ENCODE measurements at places on chromosomes 4 and X.

DNA sequence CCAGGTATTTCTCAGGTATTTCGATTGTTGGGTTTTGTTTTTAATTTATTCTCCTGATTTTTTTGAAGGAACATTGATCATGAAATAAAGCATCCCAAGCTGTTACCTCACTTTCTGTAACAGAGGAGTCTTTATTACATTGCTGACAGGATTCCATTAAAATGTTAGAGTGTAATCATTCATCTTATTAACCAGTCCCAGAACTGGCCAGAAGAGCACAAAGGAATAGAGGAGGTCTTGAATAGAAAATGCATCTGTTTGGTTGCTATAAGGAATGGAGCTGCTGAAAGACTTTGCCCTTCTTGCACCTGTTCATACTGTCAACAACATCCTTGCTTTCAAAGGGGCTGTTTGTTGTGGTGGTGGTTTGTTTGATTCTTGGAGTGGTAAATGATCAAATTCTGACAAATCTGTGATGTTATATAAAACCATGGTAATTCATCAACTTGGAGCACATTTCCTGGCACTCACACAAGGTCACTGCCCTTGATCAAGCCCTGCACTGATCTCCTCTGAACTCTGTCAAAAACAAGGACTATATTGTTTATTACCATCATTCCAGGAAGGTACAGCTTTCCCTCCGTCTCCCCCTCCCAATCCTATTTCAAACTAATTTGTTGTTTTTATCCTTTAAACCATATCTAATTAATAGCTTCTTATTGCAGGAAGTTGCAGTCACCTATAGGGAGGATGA is 215.8 kb downstream of the PCDH19 start:
- DNase-seq: no peak

DNA sequence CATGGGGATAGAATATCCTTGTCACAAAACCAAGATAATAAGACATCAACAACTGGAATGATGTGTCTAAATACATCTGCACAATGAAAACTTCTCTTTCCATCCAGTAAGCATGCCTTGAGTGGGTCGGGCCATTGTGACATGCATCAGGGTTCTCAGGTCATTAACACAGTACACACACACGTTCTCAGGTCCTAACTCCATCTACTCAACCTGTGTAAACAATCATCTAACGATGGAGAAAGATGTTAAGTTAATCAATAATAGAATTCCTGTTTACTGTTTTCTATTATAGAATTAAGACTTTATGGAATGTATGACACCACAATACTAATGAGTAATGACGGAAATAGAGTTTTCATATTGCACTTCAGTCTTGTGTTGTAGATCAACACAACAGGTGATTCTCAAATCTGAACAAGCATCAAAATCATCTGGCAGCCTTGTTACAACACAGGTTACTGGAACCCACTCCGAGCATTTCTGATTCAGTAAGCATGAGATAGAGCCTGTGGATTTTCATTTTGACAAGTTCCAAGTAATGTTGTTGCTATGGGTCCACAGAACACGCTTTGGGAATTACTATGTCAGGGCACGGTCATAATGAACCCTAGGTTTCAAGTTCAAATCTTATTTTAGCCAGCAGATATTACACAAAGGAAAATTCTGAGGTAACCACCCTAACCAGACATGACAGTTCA is 315.8 kb upstream of the TEX13C start:
- no peak for DNase-seq

DNA sequence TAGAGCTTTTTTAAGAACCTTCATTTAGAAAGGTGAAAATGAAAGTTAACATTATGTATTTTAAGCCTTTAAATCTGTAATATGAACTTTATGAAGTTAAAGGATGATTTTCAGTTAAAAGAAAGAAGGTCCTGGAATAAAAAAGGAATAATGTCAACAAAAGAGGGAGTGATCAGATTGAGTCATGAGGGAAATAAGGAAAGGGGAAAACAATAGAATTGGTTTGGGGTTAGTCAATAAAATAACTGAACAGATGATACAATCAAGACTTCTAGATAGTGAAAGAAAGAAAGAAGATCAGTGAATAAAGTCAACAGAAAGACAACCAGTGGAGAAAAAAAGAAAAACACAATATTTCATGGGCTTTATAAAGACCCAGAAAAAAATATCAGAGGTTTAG is 291.6 kb upstream of the ARSJ start:
- no peak for DNase-seq

- DNase-seq: no peak
Observed at GRCh38 chrX:115013705-115014104, 3.7 kb downstream of the IL13RA2 start.
